ENCODE measurements at places on chromosomes 1 and 21.

DNA sequence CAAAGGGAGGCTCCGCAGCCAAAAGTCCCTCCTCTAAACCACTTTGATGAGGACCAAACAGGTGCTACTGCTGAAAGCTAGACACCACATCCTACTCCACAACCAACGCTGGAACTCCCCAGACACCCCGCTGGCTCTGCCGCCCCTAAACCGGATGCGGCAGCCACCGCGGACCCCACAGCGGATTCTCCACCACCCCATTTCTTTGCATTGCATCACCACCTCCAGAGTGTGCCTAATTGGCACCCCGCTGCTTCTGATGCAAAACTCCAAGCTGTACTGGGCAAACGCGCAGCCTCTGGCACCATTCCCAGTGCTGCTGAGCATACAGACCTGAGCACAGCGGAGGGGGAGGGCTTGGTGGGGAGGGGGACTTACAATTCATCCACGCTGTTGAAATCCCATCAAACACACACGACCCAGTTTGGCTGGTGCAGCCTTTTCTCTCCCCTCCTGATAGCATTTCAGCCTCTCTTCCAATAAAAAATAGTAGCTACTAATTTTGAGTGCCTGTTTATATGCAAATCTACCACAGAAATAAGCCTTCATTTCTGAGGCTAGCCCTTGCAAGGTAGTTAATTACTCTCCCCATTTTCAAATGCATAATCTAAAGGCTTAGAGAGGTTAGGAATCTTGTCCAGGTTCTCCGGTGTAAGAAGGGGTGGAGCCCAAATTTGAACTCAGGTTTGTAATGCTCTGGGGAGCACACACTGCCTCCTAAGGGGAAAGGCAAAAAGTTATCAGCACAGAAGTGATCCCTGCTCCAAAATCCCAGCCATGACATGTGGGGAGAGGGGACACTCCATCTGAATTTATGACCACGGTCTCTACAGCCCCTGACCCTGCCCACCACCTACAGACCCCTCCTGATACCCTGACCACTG lies 12.2 kb upstream of the RGS16 start:
- peak; percentile 69 for DNase-seq

- DNase-seq: peak; percentile 62
Measured at GRCh38 chr1:6412896-6413295, 6.8 kb downstream of the HES2 start.

- peak; percentile 55 for DNase-seq
Measured at GRCh38 chr1:94246692-94247137, 9.3 kb upstream of the ARHGAP29 start.

- no peak for DNase-seq
Measured at GRCh38 chr1:38046333-38046883, at the start of gene POU3F1. POU3F1 (minus strand) TSS chr1:38046793; CDS start chr1:38046743, 50 bp downstream.

GRCh38 chr1:109373126-109373525 lies 24.6 kb downstream of the SORT1 start:
- no peak for DNase-seq

DNA sequence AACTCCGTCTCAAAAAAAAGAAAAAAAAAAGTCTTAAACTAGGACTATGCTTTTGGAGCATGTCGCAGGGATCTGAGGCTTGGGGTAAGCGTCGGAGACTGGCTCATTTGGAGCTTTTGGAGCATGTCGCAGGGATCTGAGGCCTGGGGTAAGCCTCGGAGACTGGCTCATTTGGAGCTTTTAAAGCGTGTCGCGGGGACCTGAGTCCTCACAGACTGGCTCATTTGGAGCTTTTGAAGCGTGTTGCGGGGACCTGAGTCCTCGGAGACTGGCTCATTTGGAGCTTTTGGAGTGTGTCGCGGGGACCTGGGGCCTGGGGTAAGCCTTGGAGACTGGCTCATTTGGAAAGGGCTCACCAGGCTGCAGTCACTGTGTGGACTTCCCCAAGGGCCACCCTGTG lies 13.6 kb upstream of the TSPEAR start:
- DNase-seq: no peak

GRCh38 chr1:173005196-173005864 lies 45.4 kb downstream of the TNFSF18 start:
- no peak for DNase-seq

GRCh38 chr1:230749150-230749549 lies 2.0 kb downstream of the CAPN9 start:
- DNase-seq: no peak

DNA sequence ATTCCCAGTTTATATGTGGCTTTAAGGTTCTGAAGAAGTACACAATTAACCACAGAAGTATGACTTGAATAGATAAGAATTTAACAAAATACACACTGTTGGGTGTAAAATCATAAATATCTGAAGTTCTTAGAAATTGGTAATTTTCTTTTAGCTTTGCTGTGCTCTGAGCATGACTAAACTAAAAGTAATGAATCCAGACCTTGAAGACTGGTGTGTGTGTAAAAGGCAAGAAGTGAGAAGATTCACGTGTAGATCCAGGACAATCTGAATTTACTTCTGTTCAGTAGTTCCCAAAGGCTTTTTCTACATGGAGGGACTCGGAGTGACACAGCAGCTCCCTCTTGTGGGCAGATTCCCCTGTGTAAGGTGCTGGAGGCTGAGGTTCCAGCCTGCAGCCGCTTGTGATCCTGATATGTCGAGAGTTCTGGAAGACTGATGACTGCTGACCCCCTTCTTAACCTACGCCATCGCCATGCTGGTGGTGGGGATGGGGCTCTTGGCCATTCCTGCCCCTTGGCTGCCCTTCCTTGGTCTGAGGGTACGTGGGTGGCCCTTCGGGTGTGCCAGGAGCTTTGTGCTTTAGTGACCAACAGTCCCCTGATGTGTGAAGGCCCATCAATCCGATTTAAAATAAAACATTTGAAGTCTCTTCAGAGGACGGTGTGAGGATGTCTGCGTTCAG lies 62.7 kb downstream of the ADARB1 start:
- peak; percentile 77 for DNase-seq

GRCh38 chr1:150282558-150282958 lies 204 bp downstream of the CIART start:
- DNase-seq: no peak

DNA sequence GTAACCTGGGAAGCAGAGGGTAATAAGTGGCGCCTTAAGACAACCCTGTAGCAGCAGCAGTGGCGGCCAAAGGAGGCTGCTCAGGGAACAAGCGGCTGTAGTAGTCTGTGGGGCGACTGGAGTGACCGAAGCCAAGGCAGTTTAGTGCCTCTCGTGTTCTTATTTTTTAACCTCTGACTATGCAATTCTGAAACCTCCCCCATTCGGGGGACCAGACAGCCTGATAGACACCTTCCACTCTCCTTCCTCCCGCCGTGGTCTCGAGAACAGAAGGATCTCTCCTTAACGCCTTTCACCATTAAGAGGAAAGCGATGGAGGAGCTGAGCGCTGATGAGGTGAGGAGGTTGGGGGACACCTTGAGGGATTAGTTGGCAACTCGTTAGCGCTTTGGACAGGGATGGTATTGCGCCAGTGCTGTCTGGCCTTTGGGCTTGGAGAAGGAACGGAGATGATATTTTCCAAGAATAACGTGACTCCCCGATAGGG lies 644 bp downstream of the UBE4B start:
- no peak for DNase-seq

- no peak for DNase-seq
Measured at GRCh38 chr1:218970397-218970990, 203.2 kb upstream of the LYPLAL1 start.

DNA sequence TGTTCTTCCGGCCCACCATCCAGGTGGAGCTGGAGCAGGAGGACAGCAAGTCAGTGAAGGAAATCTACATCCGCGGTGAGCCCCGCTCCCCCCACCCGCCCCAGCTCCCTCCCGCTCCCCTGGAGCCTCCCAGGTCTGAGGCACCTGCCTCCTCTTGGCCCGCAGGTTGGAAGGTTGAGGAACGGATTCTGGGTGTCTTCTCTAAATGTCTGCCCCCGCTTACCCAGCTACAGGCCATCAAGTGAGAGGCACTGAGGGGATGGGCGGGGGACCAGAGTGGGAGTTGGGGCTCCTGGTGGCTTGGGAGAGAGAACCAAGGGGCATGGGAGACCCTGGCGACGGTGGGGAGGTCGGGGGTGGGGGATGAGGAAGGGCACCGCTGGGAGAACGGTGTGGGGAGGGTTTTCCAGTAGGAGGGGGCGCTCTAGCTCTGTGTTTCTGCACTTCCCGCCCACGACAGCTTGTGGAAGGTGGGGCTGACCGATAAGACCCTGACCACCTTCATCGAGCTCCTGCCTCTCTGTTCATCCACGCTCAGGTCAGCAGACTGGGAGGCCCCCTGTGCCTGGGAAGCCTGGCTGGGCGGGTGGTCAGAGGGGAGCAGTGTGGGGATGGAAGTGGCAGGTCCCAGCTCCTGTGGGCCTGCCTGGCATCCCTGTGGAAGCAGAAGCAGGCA lies 4.2 kb downstream of the LRRC71 start:
- no peak for DNase-seq

- DNase-seq: peak; percentile 82
Measured at GRCh38 chr1:243513726-243514491, 258.1 kb downstream of the SDCCAG8 start.

DNA sequence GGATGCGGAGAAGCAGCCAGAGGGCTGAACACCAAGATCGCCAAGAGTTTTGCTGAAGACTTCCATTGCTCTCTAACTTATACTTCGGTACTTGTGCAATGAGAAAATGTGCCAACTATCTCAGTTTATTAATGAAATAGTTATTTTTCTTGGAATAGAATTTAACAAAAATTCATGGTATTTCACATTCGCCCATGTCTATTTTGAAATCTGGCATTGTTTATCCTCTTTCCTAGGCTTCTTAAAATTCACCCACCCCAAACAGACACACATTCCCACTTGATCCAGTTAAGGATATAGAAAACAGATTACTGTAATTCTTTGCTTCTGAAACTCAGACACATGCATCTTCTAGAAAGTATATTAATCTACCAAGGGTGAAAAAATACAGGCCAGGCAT lies 56.3 kb upstream of the ADAMTS5 start:
- DNase-seq: no peak

- DNase-seq: no peak
Measured at GRCh38 chr1:164320790-164321731, 237.9 kb upstream of the PBX1 start.

DNA sequence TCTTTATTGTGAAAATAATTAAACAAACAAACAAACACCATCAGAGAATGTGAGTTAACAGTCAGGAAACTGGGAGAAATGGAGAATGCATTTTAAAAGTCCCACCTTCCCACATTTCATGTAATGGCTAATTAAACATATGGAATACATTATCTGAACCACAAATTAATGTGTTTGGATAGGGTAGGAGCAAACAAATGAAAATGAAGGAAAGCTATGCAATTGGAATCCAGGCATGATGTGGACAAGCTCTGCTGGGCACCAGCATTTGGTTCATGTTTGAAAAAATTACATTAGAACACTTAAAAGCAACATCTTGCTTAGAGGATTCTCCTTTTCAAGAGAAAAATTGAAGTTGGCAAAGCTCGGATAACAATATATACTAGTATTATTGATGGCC lies 628.1 kb downstream of the LMO4 start:
- no peak for DNase-seq

GRCh38 chr1:162847839-162848453 lies 13.0 kb downstream of the CCDC190 start:
- DNase-seq: peak; percentile 43

- DNase-seq: no peak
Measured at GRCh38 chr1:62386351-62387121, 50.3 kb upstream of the USP1 start.

Measured in HT1080 (cell line).